ENCODE measurements at places on chromosomes 1 and 21. TPM values are rescaled to one million over a fixed set of nuclear protein-coding genes. Genes with fewer than 3 reads are reported as not detected.

INSRR gene
- 0.12 TPM for total RNA-seq

GRCh38 chr1:33721301-33721815, 142.5 kb upstream of the HMGB4 start:
- DNase-seq: no peak

- no peak for DNase-seq
Observed at GRCh38 chr1:5501206-5501930, 490.9 kb downstream of the NPHP4 start.

CORT gene
- total RNA-seq: not detected

DNA sequence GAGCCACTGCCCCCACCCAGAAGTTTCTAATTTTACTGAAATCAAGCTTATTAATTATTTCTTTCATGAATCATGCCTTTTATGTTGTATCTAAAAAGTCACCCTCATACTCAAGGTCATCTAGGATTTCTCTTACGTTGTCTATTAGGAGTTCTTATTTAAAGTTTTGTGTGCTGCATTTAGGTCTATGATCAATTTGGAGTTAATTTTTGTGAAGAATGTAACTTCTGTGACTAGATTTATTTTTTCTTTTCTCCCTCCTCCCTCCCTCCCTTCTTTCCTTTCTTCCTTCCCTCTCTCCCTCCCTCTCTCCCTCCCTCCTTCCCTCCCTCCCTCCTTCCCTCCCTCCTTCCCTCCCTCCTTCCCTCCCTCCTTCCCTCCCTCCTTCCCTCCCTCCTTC, 317.6 kb downstream of the PLA2G4A start:
- DNase-seq: no peak

GRCh38 chr1:5379176-5379759, 613.0 kb downstream of the NPHP4 start:
- DNase-seq: no peak

- no peak for DNase-seq
Observed at GRCh38 chr1:221998186-221998612, 256.3 kb upstream of the DUSP10 start.

DNA sequence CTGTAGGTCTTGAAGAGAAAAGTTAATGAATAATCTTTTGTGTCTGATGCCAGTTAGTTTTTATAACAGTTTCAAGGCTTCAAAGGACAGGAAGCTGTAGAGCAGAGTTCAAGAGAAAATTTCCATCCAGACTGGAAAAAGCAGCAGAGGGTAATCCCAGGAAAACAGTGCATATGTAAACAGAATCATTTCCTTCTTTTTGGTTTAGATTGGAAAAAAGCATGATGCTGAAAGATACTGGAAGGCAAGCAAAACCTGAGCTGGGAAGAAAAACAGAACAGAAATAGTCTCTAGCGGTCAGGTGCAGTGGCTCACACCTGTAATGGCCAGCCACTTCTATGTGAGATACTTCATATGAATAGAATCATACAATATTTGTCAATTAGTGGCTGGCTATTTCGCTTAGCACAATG, 71.9 kb downstream of the ZSWIM5 start:
- no peak for DNase-seq

DNA sequence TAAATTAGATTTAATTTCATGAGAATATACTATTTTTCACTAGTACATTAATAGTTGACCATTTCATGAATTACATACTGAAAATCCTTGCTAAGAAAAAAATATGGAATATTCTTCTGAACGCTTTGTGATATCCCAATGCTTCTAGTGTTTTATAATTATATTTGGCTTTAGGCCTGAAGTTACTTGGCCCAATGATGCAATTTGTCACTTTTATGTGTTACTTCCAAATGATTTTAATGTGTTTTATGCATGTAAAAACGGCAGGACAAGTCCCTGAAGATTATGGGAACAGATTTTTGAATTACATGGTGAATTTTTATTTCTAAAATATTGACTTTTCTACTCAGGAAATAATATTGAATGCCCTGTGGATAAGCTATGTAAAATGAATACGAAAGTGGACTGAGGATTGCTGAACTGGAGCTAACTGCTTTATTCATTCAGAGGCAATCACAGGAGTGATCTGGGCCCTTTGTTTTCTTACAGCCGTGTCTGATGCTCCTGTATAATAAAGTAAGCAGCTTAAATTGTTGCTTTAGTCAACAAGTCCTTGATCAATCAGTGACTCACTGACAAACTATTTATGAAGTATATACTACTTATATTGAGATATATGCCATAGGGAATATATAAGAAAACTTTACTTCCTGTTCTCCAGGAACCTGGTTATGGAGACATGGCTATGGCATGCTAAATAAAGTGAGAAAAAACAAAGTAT, 543.0 kb upstream of the RGS18 start:
- DNase-seq: no peak

OR2L8 gene
- not detected for total RNA-seq

DNA sequence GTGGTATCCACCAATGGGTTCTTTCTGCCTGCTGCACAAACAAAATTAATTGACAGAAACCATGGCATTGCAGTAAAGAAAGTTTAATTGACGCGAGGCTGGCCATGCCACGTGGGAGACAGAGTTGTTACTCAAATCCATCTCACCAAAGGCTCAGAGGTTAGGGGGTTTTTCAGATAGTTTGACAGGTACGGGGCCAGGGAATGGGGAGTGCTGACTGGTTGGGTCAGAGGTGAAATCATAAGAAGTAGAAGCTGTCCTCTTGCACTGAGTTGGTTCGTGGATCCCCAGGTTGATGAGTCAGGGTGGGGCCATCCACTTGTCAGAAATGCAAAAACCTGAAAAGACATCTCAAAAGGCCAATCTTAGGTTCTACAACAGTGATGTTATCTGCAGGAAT, 941 bp upstream of the TBCE start:
- DNase-seq: no peak

GRCh38 chr1:117631359-117632160, 25.7 kb downstream of the TENT5C start:
- no peak for DNase-seq

PRDX6 gene
- 774 TPM for total RNA-seq

TMCC2 gene
- 1.6 TPM for total RNA-seq

DNA sequence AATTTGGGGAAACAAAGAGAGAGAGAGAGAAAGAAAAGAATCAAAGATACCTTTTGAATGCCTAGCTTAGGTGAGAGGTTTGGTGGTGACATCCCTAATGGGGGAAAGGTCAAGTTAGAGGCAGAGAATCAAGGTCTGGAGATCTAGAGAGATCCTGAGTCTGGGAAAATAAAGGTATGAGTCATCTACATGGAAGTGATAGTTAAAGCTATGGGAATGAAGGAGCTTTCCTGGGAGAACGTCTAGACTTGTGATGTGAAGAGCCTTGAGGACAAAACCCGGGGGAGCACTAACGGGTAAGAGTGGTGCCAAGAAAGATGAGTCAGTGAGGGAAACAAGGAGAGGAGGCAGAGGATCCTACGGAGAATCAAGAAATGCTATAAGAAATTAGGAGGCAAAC, 110.8 kb upstream of the RUNX1 start:
- DNase-seq: no peak

DNA sequence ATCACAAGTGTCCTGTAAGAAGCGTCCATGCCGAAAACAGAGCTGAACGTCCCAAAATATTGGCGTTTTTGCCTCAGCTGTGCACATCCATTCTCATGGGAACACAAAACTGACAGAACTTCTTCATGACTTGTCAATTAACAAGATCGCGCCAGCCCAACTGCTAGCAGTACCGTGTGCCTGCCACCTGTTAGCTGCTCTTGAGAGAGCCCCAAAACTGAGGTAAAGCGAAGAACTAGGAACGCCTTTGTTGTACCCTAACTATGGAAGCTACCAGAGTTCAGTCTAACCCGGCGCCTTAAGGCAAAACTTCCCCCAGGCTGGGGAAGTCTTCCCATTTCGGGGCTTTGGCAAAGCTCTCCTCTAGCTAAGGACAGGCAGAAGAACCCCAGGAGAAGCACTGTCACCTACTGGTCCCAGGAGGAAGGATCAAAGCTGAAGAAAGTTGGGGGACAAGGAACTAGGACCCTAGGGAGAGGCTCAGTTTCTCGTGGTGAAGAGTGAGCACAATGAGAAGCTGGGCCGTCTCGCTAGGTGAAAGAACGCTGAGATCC, 719 bp downstream of the EYA3 start:
- DNase-seq: no peak

GRCh38 chr1:36486439-36487335, 4.0 kb upstream of the CSF3R start:
- DNase-seq: peak; percentile 45

PAQR7 gene
- total RNA-seq: 7.2 TPM

DNA sequence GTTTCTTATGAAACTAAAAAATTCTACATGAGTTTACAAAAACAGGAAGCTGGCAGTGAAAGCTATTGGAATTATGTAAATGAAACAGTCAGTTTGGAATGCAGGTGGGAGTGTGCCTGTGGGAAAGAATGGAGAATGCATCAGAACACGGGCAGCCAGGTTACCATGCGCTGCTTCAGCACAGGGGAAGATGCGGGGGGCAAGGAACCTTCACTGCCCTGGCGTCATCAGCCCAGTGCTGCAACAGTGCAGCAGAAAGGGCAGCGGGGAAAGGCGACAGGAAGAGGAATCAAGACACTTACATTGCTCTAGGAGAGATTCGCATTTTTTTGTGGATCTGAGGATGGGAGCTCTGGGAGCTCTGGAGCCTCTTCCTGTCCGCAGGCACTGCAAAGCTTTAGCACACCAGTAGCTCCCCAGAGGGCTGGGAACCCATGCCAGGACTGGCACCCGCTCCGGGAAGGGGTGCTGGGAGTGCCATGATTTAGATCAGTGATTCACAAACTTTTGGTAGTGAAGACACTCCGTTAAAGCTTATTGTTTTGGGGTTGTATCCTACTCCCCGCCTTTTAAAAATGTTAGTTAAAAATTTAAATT, 64.1 kb upstream of the WDR26 start:
- DNase-seq: no peak

DNA sequence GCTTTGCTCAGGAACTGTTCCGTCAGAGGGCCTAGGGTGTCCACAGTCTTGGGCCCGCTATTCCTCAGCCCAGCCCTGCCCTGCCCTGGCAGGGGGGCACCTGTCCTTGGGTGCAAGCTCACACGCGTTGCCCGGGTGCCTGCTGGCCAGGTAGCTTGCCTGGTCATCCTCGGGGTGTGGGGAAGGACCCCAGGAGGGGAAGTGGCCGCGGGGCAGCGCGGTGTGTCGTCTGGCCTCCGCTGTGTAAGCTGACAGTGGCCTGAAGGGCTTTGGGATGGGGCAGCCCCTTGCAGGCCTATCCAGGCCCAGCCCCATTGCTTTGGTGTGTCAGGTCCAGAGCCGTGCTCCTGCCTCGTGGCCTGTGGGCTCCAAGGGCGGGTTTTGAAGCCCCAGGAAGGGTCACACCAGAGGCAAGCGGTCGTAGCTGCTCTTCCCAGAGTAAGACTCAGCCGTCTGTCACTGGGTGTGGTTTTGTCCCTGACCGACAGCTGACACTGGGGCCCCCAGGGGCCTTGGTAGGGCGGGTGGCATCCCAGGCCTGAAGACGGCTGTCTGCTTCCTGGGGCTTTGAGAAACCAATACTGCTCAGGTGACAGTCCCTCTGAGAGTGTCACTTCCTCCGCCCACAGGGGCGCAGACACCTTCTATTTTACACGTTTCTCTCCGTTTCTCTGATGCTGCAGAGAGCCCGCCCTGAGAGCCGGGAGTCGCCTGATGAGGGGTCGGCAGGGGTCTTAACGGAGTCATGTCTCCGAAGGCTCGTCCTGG, 72.1 kb downstream of the SKI start:
- DNase-seq: no peak

DNA sequence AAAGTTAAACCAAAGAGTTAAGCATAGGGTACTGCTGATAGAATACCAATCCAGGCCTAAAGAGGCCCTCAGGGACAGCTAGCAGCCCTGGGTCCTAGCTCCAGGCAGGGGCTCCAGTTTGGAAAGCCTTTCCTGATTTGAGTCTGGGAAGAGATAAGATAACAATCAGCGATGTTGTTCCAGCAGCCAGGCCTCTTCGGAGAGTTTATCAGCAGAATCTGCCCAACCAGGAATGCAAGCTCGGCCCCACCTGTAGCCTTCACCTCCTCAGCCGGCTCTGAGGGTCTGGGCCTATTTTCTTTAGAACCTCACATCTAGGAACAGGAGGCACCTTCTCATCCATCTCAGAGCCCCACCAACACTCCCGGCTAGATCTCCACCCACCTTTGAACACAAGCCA, 42.6 kb downstream of the PLEKHA6 start:
- DNase-seq: no peak

GRCh38 chr1:32892368-32893197, 6.3 kb downstream of the HPCA start:
- no peak for DNase-seq

- no peak for DNase-seq
Observed at GRCh38 chr1:58402444-58402843, 144.1 kb downstream of the OMA1 start.

DNA sequence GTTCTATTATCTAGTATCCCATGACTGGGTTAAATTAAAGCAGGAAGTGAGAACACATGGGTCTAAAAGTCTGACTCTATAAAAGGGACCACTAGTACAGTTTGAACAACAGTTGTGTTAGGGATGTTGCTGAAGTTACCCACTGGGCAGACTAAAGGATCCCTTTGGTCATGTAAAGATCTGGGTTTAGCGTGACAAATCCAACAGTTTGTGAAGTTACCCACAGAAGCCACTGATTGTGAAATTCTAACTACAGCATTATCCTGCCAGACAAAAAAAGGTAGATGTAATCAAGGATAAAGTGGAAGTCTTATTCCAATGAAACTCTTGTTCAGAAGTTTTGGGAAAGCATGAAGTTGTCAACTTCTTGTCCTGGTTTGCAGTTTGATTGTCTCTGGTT, 5.7 kb downstream of the QSOX1 start:
- no peak for DNase-seq

- DNase-seq: no peak
Observed at GRCh38 chr1:213989002-213989855, 1.5 kb downstream of the PROX1 start.

DNA sequence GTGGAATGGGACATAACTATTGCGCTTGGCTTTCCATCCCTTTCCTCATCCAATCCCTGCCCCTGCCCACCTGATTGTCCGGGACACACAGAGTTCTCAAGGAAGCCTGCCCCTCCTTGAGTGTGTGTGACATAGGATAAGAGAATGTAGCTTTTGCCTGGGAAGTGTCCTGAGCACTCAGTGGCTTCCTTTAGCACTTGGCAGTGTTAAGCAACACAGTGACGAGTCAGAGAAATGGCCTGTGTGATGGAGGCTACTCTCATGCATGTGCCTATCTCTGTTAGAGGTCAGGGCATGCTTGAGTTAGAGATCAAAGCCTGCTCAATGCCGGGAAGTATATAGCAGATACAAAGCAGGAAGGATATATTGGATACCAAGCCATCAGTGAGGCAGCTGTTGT, 289.5 kb downstream of the SIPA1L2 start:
- no peak for DNase-seq

- DNase-seq: no peak
Observed at GRCh38 chr1:145960468-145961108, 2.8 kb upstream of the LIX1L start.

DNA sequence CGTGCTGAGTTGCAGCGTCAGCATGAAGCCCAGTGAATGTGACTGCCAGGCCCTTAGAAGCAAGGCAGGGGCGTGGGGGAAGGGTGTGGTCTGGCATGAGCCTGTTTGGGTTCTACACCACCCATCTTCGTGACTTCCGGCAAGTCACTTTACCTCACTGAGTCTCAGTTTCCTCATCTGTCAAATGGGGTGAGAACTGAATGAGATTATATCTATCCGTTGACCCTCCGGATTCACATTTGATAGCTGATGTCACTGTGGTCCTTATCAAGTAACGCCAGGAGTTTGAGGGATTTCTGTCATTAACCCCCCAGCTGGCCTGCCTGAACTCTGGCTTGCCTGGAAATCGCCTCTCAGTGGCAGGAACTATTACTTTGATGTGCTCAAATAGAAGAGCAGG, 15.6 kb downstream of the MRPL37 start:
- DNase-seq: no peak

TSTD1 gene
- total RNA-seq: 26.0 TPM
